ENCODE measurements at places on chromosomes 12 and 14.

DNA sequence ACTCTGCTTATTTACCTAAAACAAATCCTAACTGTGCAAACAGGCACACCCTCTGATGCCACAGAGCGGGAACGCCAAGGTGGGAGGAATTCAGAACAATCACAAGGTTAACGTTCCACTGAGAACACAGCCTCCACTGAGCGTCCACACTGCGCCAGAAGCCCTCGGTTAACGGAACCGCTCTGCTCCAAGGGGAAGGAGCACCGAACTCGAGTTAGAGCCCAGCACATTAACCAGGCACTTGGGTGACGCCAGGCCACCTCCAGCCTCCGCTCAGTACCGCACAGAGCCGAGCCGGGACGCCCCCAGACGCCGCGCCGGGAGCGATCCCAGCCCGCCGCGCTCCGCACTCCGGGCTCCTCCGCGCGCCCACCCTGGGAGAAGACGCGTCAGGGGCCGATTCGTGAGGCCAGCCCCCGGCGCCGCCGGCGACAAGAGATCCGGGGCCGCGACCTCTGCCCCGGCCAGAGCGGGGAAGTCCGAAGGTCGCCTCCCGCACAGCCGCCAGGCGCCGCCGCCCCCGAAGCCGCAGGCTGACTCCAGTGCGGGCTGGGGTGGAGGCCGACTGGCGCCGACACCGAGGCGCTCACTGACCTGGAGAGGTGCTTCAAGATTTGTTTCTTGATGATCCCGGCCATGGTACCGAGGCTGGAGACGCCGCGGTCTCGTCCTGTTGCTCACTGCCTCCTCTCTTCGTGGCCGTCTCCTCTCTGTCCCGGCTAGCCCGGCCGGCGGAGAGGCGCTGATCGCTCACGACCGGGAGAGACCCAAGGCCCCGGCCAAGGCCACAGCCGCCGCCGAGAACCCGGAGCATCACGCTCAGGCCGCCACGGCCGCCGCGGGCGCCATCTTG lies 450 bp downstream of the BLTP3B start:
- no peak for DNase-seq

DNA sequence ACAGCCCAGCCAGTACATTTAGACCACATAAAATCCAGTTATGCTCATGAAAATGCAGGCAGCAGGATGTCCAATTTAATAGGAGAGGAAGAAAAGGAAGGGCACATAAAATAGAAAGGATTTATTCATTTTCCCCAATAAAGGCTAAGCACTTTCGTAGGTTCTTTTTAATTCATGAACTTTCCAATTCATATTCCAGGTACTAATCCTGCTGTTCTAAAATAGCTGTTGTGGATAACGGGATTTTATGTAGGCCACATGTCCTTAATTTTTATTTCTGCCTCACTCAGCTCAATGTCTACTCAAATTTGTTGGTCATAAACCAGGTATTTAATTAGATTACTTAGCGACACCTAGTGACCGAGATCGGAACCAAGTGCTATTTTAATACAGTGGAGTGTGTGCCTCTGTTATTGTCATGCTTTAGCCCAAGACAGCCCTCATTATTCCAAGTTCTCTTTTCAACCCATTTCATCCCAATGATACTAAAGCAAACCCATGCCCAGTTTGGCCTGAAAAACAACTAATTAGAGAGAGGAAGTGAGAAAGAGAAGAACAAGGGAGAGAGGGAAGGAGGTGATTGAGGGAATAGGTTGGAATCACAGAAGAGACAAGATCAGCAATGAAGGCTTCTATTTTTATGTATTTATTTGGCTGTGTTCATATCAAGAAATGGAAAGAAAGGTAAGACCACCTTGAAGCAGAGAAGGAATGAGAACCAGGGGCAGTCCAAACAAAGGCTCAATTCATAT lies 45.9 kb upstream of the IFNG-AS1 start:
- DNase-seq = peak; percentile 87

GRCh38 chr12:46944088-46944487 lies 118.3 kb upstream of the SLC38A4 start:
- DNase-seq = no peak

DNA sequence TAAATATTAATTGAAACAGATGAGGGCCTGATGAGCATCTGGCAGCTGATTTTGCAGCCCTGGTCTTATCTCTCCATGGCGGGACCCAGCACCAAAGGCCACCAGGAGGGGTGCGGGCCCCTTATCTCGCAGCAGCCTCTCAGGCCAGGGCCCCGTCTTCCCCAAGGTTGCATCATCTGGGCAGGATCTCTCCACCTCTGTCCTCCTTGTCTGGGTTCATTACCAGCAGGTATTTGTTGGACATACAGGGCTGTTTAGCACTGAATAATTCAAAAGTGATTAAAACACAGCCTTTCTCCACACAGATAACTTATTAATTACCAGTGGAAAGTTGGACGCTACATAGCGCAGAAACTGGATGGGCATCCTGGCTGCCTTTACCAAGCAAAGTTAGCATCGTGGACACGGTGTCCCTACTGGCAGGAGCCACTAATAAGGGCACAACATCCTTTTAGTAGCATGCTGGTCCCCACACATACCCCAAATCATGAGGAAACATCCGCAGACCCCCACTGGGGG lies 25.8 kb downstream of the TMEM120B start:
- no peak for DNase-seq

DNA sequence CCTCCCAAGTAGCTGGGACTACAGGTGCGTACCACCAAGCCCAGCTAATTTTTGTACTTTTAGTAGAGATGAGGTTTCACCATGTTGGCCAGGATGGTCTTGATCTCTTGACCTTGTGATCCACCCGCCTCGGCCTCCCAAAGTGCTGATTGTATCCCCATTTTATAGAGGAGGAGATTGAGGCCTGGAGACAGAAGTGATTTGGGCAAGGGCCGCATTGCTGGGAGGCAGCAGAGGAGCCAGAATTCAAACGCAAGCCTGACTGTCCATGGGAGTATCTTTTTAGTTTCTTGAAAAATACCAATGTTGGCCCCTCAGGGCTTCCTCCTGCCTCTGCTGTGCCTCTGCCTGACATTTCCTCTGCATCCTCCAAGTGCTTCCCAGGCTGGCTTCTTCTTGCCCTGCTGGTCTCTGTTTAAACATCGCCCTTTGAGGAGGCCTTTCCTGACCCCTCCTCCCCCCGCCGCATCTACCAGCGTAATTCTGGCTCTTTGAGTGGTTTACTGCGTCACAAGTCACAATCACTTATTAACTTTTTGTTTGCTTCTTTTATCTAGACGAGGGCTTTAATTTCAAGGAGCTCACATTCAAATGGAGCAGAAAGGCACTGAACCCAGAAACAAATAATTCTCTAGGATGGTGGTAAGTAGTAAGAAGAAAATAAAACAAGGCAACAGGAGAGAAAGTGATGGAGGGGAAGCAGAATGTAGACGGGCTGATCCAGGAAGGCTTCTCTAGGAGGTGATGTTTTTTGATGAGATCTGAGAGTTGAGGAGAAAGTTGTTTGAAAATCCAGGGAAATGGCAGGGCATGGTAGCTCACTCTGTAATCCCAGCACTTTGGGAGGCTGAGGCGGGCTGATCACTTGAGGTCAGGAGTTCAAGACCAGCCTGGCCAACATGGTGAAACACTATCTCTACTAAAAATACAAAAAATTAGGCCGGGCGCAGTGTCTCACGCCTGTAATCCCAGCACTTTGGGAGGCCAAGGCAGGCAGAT lies 91.0 kb upstream of the MED13L start:
- no peak for DNase-seq

GRCh38 chr14:96808619-96809406 lies 11.6 kb downstream of the VRK1 start:
- no peak for DNase-seq

- DNase-seq = no peak
Observed at GRCh38 chr12:50282721-50283228, 545 bp downstream of the LIMA1 start.

DNA sequence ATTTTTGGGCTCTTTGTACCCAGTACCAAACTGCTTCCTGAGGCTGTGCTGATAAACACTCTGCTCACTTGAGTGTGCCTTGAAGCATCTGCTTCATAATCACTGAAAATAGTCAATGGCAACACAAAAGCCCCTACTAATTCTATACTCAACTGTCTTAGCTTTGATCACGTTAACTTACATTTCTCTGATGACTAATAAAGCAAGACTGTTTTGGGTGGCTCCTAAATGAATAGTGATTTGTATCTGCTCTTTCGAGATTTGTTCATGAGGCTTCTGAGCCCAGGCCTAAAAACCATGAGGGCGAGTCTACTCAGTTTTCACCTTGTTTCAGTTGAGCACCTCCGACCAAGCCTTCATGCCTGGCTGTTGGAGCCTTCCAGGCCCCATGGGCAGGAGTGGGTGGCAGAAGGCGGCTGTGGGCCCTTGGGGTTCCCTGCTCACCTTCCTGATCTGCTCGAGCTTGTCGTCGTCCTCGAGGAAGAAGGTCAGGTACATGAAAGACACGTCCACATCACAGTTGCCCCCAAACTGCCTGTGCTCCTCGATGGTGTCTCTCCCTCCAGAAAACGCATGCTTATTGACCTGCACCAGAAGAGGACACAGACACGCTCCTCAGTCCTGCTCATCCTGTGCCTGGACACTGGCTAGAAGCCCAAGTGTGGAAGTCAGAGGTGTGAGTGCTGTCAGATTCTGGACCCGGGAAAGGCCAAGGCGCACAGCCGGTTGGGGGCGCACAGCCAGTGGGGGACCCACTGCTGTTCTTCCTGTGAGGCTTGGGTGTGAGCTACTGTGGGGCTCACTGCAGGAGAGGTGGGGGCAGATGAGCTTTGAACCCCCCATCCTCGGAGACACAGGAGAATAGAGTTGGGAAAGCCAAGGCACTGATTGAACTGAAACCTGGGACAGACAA lies 13.7 kb downstream of the SLC25A47 start:
- no peak for DNase-seq

DNA sequence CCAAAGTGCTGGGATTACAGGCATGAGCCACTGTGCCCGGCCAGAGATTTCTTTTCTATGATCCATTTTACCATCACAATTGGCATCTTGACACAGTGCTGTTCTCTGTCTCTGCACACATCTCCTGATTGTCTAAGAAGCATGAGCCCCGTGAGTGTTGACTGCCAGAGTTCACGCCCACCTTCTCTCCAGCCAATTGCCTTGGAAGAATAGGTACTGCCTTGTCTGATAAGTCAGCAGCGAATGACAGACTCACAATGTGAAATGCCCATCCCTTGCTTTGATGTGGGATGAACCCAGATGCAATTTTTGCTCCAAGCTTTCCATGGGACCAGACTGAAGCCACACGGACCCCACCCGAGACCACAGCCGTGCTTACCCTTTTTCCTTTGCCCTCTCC lies 19.3 kb downstream of the EIF5 start:
- DNase-seq = no peak

DNA sequence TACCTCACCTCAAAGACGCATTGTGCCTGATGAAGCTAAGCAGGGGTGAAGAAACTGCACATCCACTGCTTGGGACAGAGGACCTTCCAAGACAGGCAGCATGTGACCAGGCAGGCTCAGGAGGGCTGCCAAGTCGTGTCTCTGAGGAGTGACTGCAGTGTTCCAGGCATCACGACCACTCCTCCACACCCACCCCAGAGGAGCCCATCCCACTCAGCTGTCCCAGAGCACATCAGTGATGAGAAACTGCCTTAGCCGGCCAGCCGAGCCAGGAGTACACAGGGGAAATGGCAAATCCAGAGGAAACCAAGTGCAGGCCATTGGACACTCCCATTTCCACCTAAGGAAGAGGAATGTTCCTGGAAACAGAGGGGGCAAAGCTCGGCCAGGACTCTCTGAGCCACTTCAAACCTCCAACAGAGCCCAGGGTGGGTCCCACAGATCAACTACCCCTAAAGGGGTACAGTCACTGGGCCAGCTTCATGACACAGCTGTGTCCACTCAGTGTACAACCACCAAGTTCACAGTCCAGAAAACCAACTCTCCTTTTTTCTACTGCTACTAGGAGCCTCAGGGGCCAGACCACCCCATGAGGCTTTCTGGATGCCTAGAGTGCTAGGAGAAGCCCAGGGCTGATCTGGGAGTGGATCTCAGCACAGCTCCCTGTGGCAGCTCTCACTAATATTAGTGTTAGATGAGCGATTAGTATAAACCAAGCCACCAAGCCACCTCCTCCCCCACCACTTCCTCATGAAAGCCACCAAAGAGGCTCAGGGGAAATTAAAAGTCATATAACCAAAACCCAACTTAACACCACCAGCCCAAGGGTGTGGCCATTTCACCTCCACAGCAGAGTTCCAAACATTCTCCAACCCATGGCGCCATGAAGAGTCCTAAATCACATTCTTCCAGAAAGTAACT lies 15.4 kb downstream of the PXN start:
- DNase-seq = no peak

- DNase-seq = no peak
Observed at GRCh38 chr12:114164351-114164750, 198.2 kb upstream of the RBM19 start.

DNA sequence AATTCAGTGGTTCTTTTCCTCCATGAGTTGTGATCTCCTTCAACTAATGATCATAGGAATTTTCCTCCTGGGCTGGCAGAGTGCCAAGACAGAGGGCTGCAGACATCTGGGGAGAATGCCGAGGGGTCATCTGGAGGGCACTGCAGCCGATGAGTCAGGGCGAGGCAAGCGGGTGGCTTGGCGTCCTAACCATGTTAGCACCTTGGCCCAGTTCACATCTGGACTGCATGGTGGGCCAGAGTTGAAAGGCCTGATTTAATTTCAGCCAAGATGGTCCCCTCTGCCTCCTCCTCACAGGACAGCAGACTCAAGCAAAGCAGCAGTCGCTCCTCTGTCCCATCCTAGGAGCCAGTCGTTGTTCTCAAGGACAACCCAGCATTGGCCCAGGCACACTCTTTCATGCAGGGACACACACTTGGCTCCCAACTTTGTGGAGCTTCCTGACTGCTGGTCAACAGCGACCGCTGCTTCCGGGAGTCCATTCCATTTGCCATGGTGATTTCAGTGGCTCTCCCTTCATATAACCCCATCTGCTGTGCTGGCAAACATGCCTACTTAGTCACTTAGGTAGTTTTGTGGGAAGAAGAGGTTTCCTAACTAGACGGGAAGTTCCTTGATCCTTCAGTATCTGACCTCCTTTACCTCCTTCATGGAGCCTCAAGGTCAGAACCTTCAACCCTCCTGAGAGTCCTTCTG lies 161.8 kb downstream of the TTC8 start:
- no peak for DNase-seq

GRCh38 chr12:1318327-1319031 lies 275.9 kb downstream of the FBXL14 start:
- DNase-seq = no peak

GRCh38 chr12:120724720-120725119 lies 906 bp upstream of the ACADS start:
- DNase-seq = no peak

GRCh38 chr14:97138801-97139200 lies 341.6 kb downstream of the VRK1 start:
- no peak for DNase-seq

DNA sequence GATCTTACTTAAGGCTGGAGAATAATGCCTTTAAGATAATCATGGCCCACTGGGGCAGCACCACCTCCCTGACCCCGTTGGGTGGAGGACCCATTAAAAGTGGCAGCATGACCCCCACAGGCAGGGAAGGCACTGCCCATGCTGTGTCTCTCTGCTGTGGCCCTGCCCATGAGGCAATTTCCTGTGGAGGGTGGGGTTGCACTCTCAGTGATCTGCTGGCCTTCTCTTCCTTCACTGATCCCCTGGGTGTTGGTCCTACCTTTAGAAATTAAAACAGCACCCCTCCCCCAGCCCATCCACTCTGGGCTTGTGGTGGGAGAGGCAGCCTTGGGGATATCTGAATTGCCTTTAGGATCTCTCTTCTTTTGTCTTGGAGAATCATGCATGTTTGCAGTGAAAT lies 17.3 kb downstream of the KLRK1 start:
- no peak for DNase-seq

Data from ascending aorta (tissue), 2 donors.